ENCODE measurements at places on chromosomes 5 and 9.

DNA sequence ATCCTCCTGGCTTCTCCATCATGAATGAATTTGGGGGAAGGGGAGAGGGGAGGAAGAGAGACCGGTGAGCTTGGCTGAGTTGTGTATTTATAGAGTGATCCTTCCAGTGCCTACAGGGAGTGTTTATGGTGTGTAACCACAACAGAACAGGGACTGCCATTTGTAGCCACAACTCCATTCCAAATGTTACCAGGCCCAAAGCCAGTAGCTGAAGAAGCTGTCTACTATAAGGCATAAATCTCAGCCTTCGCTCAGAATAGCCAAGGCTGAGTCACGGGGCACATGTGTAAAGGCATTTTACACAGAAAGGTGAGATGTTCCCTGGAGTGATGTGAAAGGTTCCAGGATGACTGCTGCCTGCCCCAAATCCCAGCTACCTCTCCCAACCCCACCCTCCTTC is 2.5 kb downstream of the TMEM252 start:
- DNase-seq = no peak

DNA sequence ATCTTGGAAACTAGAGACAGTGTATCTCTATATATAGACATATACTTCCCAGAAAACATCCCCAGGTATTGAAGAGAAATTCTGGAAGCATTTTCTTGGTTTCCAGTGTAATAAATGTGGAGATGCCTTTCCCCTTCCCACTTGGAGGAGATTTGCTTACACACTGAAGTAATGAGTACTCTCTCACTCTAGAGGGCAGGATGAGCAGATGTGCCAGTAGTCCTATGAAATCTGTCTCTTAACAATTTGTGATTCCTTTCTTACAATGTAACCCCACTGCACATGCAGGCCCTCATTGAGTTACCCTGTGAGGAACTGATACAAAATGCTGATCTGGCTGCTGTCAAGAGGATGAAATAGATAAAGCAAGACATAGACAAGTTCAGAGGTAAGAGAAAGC is 567.2 kb downstream of the SLCO4C1 start:
- DNase-seq = no peak

- DNase-seq = peak; percentile 94
Measured at GRCh38 chr9:104868687-104869404, 59.1 kb downstream of the ABCA1 start.

DNA sequence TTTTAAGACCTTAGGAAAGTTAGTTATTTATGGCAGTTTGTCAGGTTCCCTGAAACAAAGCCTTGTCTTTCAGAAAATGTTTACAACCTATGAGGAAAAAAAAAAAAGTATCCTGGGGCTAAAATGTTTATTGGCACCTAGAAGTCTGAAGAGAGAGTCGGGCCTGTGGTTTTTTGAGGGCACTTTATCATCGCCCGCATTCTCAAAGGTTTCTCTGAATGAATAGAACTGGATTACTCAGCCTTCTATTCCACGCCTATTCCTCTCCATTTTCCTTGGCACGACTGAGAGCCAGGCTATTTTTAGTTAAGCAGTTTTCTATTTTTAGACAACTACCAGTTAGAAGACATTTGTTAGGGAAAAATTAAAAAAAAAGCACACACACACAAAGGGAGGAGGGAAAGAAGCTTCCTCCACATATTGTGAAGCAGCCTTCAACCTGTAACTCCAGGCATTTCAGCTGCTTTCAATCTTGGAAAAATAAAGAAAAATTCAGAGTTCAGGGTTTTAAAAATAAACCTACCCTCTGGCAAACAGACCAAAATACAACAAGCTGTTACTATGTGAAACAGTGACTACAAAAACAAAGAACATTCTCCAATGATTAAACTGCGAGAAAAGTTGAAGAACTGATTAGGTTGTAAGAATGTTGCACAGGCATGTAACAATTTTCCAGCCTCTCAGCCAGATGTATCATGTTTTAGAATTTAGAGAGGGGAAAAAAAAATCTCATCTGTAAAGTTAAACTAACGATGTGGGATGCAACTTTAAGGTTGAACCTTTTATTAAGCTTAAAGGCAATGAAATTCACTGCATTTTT is 97.0 kb downstream of the MEF2C start:
- DNase-seq = peak; percentile 80

DNA sequence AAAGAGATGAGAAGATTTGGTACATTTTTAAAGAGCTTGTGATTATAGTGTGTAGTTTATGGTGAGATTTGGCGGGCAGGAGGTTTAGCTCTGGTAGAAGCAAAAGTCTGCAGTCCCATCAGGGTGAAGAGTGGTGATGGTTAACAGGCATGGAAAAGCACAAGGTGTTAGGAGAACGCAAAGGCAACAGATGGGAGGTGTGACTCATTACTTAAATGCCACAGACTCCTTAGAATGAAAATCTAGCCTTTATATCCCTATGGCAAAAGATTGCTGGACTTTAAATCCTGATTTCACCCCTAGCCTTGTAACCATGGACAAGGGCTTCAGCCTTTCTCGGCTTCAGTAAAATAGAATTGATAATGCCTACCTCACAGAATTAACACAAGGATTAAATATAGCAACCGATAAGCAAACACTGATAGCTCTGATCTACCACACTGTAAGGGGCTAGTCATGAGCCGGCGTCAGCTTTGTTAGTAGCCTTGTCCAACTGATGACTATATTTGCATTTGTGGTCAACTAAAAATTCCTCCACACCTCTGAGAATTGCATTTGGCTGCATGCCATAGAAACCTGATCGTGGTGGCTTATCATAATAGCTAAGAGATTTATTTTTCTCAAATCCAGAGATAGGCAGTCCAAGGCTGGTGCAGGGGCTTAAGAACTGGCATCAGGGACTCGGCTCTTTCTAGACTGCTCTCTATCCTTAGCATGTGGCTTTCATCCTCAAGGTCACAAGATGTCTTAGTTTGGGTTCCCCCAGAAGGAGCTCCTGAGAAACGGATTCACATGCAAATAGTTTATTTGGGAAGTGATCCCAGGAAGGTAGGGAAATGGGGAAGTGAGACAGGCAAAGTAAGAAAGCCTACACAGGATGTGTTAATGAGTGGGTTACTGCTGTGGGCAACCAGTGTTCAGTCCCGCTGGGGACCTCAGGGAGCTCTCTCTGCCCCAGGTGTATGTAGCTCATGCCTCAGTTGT is 19.6 kb downstream of the MFAP3 start:
- DNase-seq = peak; percentile 36

DNA sequence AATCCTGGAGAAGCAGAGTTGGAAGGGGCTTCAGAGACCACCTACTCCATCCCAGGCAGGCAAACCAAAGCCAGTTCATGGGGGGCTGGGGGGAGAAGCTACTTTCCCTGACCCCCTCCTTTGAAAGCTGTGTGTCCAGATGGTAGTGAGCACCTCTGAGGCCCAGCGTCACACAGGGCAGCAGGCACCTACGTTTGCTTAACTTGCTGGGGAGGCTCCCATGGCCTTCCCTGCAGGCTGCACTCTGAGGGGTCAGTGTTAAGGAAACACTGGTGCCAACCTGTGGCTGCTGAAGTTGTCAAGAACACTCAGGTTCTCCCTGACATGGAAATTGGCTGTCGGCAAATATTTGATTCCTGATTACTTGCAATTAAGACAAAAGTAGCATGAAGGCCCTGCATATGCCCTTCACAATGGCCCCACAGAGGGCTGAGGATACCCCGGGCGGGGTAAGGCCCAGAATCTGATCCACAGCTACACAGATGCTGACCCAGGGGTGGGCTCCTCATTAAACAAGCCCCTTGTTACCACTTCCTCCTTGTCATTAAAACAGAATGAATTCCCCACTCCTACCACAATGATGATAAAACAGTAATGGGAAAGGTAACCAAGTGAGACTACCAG is 208.5 kb downstream of the FSTL4 start:
- DNase-seq = no peak

DNA sequence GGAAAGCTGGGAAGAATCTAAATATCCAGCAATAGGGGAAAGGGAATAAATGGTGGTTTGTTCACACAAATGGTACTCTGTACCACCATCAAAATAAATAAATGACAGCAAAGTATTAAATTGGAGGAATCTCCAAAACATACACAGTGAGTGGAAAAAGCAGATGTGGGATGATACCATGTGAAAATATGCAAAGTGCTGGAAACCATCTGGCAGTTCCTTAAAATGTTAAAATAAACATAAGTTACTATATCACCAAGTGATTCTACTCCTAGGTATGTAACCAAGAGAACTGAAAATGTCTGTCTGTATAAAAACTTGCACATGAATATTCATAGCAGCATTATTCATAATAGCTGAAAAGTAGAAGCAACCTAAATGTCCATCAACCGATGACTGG is 41.9 kb upstream of the TEX48 start:
- no peak for DNase-seq

DNA sequence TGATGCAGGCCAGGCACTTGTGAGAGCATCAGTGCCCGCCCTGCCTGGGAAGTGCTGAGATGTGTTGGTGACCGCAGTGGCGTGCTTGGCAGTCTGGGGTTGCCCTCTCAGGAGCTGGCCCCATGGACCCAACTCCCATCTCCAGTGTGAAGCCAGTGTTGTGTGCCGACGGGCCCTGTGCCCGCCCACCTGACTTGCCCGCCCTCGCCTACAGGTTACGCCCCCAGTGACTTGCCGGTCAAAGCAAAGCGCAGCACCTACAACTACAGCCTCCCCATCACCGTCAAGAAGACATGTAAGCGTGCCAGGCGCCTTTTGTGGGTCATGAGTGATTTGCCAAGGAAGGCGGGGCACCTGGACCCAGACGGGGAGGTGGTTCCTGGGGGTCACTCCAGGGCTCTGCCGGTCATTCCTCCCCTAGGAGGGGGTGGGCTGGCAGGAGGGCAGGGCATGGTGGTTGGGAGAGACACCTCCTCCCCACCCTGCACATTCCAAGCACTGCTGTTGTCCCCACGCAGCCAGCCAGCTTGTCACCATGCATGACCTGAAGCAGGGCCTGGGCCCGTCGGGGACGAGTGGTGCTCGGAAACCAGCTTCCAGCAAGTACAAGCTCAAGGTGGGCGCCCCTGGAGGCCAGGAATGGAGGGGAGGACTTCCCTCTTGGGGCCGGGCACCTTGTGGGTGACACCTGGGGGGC is 7.4 kb upstream of the CEL start:
- DNase-seq = no peak

GRCh38 chr9:4581861-4582565 is 80.1 kb upstream of the PLPP6 start:
- no peak for DNase-seq

DNA sequence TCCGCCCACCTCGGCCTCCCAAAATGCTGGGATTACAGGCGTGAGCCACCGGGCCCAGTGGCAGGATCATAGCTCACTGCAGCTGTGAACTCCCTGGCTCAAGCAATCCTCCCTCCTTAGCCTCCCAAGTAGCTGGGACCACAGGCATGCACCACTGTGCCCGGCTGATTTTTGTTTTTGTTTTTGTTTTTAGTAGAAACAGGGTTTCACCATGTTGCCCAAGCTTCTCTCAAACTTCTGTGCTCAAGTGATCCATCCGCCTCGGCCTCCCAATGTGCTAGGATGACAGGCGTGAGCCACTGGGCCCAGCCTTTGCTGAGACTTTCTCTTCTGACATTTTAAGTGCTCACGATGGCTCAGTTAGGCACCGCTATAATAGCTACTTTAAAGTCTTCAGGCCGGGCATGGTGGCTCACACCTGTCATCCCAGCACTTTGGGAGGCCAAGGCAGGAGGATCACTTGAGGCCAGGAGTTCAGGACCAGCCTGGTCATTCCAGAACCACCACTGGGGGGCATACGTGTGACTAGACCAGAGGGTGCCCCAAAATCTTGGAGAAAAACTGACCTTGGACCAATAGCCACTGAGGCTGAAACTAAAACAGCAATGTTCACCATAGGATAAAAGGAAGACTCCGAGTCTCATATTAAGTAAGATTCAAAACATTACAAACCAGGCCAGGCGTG is 3.1 kb upstream of the ENTPD8 start:
- DNase-seq = no peak

DNA sequence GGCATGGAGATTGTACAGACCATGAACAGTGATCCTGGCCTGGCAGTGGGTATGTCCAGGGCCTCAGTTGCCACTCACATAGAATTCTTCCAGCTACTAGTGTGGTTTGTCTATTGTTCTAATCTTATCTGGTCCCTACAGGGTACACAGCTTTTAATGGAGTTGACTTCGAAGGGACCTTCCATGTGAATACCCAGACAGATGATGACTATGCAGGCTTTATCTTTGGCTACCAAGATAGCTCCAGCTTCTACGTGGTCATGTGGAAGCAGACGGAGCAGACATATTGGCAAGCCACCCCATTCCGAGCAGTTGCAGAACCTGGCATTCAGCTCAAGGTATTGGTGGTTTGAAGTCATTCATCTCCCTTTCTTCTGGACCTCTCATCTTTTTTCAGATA is 43.8 kb downstream of the THBS4 start:
- DNase-seq = no peak

DNA sequence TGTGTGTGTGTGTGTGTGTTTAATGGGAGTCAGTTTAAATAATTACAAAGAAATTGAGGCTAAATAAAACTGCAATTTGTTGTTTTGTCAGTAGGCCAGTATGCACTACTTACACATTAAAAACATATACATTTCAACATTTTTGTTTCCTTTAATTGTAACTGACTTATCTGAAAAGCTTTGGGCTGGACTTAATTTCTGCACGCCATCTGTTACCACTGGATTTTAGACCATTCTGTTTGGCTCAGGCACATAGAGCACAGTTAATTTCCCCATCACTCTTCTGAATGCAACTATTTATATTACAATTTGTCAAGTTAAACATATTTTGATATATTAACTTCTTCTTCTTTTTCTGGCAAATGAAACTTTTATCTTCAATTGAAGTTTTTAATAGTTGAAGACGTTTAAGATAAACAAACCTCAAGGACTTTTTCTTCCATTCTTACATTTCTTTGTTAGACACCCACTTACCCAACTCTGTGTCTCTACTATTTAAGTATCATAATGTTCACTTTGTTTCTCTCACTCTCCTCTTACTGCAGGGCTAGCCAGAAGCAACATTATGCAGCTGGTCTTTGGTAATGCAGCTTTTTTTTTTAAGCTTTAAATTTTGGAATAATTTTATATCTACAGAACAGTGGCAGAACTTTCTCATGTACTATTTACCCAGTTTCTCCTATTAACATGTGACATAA is 253.4 kb upstream of the ANKH start:
- no peak for DNase-seq

GRCh38 chr5:51652980-51653379 is 269.7 kb downstream of the ISL1 start:
- peak; percentile 82 for DNase-seq

GRCh38 chr9:91089405-91090129 is 272.2 kb downstream of the AUH start:
- DNase-seq = no peak

DNA sequence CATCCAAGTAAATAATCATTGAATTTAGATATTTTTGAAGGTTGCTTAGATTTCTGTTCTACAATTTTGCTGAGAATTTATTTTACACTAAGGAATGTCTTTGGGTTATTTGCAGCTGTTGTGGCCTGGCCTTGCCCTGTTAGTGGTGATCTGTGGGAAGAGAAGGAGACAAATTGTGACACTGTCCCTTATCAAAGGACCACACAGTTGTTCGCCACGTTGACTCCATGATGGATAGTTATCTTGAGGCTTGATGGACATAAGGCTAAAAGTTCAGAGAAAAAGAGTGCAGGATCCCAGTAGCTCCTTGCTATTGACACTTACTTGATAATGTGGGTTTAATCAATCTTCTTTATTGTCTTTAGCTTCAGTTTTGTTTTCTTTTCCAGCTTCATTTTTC is 186.6 kb upstream of the MEF2C start:
- no peak for DNase-seq

Measured in RWPE1 (cell line).